COR-L47 (cell line): ENCODE measurements at places on chromosomes 11 and 22.

- no peak for DNase-seq
Observed at GRCh38 chr22:48706934-48707762, 1120.5 kb downstream of the BRD1 start.

GRCh38 chr22:32947573-32947972, 110.6 kb downstream of the SYN3 start:
- DNase-seq = no peak

GRCh38 chr11:83689144-83689780, 403.1 kb upstream of the CCDC90B start:
- DNase-seq = no peak

DNA sequence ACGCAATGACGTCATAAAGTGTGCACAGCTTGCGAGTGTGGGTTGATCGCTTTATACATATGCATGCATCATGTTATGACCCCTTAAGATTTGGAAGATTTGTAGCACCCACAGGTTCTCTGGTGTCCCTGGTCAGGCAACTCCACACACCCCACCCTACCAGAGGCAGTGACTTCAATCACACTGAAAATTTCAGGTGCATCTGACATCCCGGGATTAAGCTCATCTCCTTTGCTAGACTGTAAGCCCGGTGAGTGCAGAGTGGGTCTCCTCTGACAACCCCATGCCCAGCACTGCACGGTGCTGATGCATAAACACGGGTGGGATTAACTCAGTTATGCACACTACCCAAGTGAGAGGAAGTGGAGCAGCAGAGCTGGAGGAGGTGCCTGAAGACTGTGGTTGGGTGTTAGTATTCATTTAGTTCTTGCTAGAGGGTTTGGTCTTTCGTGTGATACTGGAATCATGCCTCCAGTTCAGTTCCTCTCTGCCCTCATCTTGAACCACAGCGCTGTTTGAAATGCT, 6.5 kb downstream of the ARSA start:
- no peak for DNase-seq

- no peak for DNase-seq
Observed at GRCh38 chr11:126637795-126638175, 282.3 kb downstream of the ST3GAL4 start.
